ENCODE measurements at places on chromosomes 12 and 14.
A peak's percentile ranks its signal among the peaks of the same experiment; 100 is the strongest.

- DNase-seq, result no peak
These were observed 25.6 kb downstream of the SENP1 start for GRCh38 chr12:48080285-48080684.

DNA sequence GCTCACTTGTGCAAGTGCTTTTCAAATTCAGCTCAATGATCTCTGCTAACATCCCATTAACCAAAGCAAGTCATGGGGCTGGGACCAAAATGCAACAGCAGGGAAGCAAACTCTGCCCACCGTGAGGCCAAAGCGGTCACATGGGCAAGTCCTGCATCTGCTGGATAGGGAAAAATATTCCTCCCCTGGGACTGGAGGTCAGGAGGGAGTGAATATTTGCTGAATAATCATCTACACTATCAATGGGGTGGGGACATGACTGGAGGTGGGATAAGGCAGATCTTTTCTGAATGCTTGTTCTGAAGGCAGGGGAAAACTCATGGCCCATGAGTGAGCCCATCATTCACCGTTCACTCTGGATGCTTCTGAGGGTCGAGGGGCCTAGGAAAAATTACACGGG lies 45.1 kb upstream of the VRK1 start:
- no peak for DNase-seq

GRCh38 chr14:69685716-69686115 lies 74.3 kb downstream of the SUSD6 start:
- no peak for DNase-seq

DNA sequence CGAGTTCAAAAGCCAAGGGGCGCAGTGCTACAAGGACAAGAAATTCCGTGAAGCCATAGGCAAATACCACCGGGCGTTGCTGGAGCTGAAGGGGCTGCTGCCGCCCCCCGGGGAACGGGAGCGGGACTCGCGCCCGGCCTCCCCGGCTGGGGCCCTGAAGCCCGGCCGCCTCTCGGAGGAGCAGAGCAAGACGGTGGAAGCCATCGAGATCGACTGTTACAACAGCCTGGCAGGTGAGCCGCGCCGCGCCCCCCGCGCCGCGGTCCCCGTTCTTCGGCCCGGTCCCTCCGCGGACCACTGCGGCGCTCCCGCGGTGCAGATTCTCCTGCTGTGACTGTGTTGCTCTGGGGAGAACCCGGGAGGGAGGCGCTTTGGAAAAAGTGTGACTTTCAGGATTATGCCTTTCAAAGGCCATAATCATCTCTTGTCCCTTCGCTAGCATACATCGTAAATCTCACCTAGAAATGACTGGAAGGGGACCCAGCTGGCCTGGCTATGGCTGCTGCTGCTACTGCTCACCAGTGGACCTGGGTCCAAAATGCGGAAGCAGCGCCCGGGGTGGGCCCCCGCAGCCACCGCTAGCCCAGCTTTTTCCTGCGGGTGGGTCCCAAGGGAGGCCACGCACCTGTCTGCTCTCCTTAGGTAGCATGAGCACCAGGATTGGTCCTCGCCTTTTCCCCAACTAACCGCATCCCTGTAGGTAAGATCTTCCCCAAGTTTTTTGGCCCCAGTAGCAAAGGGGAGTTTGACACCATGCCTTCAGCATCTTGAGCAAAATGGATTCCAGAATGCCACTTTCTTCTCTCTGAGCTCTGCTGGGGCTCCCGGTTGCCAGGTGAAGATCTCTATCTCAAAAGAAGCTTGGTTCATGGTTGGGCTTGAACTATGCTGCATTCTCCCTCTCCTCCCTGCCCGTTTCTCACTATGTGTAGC lies 853 bp downstream of the TTC9 start:
- DNase-seq, result peak; percentile 55

- no peak for DNase-seq
These were observed 60.6 kb downstream of the SPRING1 start for GRCh38 chr12:116677202-116677661.

GRCh38 chr12:70309348-70309747 lies 56.7 kb upstream of the KCNMB4 start:
- no peak for DNase-seq

- no peak for DNase-seq
These were observed 152.1 kb downstream of the GALC start for GRCh38 chr14:87840906-87841305.

DNA sequence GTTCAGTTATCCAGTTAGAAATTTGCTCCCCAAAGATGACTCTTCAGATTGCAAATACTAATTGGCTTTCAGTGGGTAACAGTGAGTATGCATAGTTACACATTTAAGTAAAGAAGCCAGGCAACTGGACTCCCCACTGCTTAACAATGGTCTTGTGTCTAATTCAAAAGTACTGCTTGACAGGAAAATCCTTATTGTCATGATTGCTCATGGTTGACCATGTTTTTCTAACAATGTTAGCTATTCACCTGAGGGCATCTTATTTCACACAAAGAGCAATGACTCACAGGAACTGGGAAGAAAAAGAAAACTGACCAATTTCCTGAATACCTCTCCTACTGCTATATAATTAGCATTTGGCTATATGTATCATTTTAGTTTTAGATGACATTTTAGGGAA lies 33.7 kb upstream of the ALG10B start:
- DNase-seq, result no peak

- no peak for DNase-seq
These were observed 20.7 kb downstream of the ADCY6 start for GRCh38 chr12:48768147-48768546.

- no peak for DNase-seq
These were observed 82.6 kb upstream of the IGF1 start for GRCh38 chr12:102562836-102563425.

- no peak for DNase-seq
These were observed 28.7 kb downstream of the ARID4A start for GRCh38 chr14:58327019-58327418.

GRCh38 chr12:84973026-84973425 lies 60.4 kb upstream of the SLC6A15 start:
- no peak for DNase-seq

- DNase-seq, result no peak
These were observed 138.7 kb downstream of the ETV6 start for GRCh38 chr12:11787933-11788849.

DNA sequence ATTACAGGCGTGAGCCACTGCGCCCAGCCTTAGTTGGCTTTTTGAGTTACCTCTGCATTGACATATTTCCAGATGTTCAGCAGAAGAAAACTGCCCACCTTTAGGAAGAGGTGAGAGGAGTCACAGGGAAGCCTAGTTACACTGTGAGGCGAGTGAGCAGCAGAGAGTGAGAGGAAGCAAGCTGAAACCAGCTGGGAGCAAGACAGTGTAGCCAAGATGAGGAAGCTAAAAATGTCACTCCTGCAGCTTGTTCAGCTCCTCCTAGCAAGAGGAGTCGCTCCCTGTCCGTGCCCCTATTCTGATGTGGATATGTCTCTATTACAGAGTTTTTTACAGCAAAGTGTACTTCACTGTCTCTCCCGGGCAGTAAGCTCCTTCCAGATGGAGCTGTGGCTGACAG lies 127.6 kb downstream of the GXYLT1 start:
- no peak for DNase-seq

- no peak for DNase-seq
These were observed 41.8 kb downstream of the ATP6V1D start for GRCh38 chr14:67317822-67318221.

DNA sequence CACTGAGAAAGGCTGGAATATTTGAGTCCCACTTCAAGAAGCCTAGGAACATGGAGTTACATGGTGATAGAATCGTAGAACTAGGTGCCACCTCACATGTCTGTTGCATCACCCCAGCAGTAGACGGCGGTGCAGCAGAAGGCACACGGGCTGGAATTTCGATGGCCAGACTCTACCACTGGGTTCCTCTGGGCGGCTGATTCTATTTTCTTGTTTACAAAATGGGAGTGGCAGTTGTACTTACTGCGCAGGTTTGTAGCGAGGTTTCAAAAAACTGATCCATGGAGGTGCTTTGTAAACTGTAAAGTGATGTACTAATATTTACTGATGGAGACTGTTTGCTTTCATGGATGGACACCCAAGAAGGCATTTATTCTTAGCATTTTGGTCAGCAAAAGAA lies 45.7 kb downstream of the WDR20 start:
- DNase-seq, result no peak

DNA sequence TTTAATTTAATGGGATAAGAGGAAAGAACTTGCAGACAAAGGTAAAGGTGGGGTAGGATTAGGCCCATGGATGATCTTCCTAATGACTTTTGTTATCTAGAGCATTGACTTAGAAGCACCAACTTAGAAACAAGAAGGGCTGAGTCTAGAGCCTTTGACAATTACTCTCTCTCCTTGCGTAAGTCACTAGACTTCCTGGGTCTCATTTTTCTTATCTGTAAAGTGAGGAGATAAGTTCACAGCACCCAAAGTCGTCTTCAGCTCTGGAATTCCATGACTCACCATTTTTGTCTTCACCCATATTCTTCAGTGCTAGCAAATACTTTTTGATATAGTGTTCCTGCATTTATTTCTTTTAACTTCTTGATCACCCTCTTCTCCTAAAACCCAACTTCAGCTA lies 75.7 kb downstream of the SSPN start:
- no peak for DNase-seq

DNA sequence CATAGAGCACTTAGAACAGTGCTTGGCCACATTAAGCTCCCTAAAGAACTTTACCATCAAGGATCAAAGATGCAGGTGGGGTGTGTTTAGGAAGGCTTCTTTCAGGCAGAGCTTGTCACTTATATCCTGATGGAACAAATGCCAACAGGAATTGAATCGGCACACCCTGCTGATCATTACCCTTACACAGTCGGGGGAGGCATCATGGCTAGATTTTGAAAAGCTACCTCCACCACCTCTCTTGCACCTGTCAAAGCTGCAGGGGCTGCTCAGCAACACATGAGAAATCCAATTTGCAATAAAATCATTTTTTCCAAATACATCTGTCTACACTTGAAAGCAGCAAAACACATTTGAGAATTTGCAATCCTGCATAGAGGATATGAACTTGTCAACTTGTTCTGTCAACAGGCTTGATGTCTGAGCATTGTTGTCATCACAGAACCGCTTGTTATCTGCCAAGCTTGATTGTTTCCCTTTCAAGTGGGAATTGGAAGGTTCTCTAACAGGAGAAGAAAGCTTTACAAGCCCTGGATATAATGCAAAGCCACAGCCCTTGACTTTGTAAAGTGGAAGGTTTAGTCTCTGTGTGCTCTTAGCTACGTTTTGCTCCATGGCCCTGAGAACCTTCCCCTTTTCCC lies 24.6 kb upstream of the TRIM9 start:
- no peak for DNase-seq

DNA sequence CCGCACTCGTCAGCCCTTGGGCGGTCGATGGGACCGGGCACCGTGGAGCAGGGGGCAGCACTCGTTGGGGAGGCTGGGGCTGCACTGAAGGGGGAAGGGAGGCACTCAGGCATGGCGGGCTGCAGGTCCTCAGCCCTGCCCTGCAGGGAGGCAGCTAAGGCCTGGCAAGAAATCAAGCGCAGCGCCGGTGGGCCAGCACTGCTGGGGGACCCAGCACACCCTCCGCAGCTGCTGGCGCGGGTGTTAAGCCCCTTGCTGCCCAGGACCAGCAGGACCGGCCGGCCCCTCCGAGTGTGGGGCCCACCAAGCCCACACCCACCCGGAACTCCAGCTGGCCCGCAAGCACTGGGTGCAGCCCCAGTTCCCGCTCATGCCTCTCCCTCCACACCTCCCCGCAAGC lies 35.7 kb upstream of the YAF2 start:
- DNase-seq, result no peak

DNA sequence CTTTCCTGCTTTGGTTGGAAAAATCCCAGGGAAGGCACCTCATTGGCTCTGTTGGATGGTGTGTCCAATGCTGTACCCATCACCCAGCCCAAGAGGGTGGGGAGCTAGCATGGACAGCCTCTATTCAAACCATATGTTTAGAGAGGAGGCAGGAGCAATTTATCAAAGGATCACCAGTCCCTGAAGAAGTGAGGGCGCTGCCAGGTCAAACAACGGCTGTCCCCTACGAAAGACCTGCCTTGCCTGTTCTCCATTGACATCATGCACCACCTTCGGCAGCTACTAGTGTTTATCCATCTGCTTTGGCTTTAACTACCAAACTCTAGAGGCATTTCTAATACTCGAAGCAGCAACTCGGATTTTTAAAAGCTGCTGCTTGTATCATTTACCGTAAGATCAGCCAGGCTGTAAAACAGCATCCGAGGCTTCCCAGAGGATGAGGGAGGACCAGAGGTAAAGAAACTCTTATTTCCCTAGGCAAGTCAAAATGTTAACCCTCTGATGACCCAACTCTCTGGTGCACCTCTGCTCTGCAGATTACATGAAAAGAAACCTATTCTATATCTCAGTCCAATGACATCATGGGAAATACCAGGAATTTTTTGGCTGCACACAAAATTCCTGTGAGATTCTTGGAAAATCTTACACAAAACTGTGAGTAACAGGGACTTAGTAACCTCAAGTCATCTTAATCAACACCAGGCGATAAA lies 720.9 kb upstream of the TBX3 start:
- DNase-seq, result no peak

- DNase-seq, result no peak
These were observed 50.7 kb downstream of the ELK3 start for GRCh38 chr12:96244826-96245225.

- no peak for DNase-seq
These were observed 149.0 kb upstream of the PRMT8 start for GRCh38 chr12:3342051-3342450.

DNA sequence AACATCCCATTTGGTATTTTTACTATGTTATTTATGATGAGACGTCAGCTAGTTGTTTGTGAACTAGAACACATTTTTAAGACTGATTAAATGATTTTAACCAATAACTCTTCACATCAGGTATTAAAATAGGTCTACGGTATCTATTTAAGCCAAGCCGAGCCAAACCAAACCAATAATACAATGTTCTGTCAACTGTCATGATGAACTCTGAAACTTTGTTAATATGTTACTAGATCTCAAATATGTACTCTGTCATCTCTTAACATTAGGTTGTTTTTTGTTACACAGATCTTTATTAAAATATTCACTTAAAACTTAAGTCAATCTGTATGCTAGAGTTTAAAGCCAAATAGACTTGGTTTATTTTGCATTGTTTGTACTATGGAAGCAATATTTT lies 1.0 kb downstream of the ART4 start:
- no peak for DNase-seq

DNA sequence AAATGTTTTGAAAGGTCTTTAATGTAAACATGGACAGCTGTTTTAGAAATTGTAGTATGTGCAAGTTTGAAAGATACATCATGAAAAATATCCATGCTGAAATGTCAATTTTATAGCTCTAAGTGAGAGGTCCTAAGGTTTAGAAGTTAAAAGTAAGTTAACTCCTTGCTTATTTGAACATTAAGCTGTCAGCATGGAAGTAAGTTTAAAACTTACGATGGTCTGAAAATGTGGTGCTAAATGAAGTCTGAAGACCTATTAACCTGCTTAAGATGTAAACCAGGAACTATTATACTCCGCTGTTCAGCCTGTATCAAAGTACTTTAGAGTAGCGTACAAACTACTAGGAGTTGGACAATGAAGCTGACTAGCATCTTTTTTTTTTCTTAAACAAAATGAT lies 1082.4 kb downstream of the TMTC2 start:
- DNase-seq, result no peak
